GM23248 (cell line): ENCODE measurements at places on chromosomes 2 and 18.
A peak's percentile ranks its signal among the peaks of the same experiment; 100 is the strongest.

DNA sequence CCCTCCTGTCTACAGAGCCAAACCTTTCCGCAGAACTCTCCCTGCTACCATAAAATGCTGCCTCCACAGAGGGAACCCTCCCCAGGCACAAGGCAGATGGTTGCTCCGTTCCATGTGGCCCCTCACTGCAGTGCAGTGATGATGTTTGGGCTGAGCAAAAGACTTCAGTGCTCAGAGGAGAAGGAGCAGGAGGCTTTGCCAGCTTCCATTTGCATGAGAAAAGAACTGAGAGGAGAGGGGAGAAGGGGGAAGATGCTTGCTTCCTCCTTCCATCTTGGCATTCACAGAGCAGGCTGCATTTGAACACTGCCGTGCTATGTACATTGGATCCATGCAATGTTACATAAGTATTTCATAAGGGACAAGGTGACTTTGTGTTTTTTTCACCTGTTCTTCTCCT lies 46.6 kb upstream of the TMEM200C start:
- DNase-seq = no peak

- DNase-seq = no peak
Measured at GRCh38 chr2:188819011-188819410, 155.2 kb upstream of the COL3A1 start.

- DNase-seq = peak; percentile 95
Measured at GRCh38 chr2:45699032-45699658, 47.7 kb downstream of the PRKCE start.

GRCh38 chr2:230225486-230225885 lies at the start of gene SP140:
SP140 (plus strand) TSS chr2:230225736; CDS start chr2:230225845, 109 bp downstream.
- DNase-seq = no peak

- DNase-seq = no peak
Measured at GRCh38 chr2:199907008-199907714, 3.9 kb upstream of the C2orf69 start.

- DNase-seq = no peak
Measured at GRCh38 chr2:213166109-213166508, 14.7 kb upstream of the IKZF2 start.

- DNase-seq = no peak
Measured at GRCh38 chr2:203070701-203071100, 56.0 kb downstream of the NBEAL1 start.

DNA sequence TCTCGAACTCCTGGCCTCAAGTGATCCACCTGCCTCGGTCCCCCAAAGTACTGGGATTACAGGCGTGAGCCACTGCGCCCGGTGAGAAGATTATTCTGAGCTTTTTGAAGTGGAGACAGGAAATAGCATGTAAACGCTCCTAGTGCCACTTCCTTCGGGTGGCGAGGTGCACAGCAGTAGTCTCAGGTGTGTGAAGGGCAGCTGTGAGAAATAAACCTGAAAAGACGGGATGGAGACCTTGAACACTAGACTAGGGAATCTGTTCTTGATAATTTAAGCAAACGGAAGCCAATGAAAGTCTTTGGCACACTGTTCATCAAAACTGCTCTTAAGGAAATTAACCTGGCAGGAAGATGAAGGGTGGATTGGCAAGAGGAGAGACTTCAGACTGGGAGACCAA lies 439 bp upstream of the PLEKHH2 start:
- DNase-seq = no peak
